GDM1 (cell line): ENCODE measurements at places on chromosomes 16 and 17.

DNA sequence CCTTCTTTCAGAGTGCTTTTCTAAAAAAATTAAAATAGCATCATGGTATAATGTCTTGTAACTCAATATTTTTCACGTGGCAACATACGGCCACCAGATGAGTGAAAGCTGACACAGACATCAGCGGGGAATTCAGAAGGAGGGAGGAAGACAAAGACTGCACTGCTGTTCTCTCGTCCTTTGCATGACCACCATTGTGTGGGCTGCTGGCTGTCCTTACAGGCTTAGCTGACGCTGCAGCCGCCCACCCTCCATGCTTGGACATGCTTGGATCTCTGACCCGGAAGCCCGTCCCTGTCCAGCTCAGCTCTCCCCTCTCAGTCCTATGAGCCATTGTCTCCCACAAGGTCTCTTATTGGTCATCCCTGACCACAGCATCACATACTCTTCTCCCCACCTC is 11.4 kb upstream of the MLYCD start:
- no peak for DNase-seq

DNA sequence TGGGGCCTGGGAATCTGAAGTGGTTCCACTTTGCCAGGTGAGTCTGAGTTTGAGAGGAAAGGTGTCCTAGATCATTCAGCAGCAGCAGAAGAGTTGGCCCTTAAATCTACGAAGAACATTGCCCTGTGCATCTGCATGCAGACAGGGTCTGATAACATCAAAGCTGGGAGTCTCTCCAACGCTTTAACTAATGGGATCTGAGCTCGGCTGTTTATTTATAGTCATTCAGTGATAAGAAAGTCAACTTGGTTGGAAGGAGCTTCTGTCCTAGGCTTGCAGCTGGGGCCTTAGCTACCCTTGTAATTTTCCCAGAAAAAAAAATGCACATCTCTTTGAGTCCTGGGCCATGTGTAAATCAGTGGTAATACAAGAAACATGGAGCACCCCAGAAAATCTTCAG is 418.0 kb upstream of the HSBP1 start:
- no peak for DNase-seq

DNA sequence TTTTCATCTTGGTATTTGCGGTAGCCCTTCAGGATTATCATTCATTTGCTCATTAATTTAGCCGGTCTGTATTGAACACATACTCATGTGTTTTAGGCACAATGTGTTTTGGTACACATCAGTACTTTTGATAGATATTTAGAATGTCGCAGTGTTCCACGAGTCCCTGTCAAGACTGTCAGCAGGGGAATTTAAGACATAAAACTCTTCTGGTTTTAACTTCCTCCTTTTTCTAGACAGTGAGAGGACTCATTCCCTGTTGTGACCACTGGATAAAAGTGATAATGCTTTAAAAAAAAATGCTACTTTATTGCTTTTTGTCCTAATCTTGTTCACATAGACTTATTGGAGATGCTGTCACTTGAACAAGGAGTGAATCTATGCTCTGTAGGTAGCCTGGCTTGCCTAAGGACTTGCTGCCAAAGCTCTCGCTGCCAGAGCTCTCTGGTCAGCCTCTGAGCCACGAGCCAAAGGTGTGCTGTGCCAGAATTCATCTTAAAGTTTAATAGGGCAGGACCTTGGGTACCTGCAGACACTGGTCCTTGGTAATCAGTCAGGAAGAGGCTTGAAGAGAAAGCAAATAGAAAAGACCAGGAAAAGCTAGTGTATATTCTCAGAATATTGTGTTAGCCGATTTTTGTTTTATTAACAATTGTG is 5.4 kb downstream of the DCAF7 start:
- no peak for DNase-seq

DNA sequence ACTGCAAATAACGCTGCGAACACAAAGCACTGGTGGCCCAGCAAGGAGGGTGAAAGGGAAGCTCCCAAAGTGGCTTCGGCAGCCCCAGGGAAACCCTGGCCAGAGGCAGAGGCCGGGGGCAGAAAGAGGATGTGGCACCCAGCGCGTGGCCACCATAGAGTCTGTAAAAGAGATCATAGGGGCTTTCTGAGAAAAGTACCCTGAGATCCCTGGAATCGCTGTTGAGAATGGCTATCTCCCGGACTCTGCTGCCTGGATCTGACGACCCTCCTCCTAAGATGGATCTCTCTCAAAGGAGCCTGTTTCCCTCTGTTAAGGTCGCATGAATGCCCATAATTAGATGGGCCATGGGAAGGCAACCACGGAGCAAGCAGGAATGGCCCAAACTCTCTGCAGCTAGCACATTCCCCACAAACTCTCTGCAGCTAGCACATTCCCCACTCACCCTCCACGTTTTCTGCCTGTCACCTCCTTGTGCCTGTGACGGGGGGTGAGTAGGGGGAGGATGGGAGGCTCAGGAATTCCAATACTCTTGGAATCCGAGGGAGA is 364.4 kb downstream of the XYLT1 start:
- DNase-seq = no peak

DNA sequence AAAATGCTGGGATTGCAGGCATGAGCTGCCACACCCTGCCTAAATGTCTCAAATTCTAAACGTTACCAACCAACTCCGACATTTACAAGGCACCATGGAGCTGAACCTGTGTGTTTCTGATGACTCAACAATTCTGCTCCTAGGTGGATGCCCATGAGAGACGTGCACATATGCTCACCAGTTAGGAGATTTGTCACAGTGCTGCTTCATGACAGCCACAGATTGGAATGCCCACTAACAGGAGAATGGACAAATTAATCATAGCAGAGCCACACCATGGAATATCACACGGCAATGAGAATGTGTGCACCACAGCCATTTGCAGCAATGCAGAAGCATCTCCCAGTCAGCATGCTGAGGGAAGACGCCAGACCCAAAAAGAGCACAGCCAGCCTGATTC is 8.0 kb upstream of the KCNG4 start:
- DNase-seq = no peak
